ENCODE measurements at places on chromosomes 11 and 22.
A peak's percentile ranks its signal among the peaks of the same experiment; 100 is the strongest.

- DNase-seq: no peak
Observed at GRCh38 chr11:12232817-12233601, 122.6 kb downstream of the MICAL2 start.

GRCh38 chr11:65685981-65686380 lies 23.3 kb upstream of the RELA start:
- no peak for DNase-seq

DNA sequence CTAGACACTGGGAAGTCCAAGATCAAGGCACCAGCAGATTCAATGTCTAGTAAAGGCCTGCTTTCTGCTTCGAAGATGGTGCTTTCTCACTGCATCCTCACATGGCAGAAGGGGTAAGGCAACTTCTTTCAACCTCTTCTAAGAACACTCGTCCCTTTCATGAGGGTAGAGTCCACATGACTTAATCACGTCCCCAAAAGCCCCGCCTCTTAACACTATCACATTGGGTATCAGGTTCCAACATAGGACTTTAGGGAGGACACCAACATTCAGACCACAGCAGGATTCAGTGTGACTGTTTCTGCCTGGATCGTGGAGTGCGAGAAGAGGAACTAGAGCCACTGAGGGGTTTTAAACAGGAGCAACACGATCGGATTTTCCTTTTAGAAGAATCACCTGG lies 3.7 kb upstream of the TIRAP start:
- DNase-seq: no peak

- no peak for DNase-seq
Observed at GRCh38 chr11:64122411-64123410, 43.2 kb downstream of the MACROD1 start.

- DNase-seq: no peak
Observed at GRCh38 chr22:27386186-27386585, 415.4 kb downstream of the MN1 start.

- no peak for DNase-seq
Observed at GRCh38 chr11:82683029-82683428, 50.6 kb downstream of the FAM181B start.

DNA sequence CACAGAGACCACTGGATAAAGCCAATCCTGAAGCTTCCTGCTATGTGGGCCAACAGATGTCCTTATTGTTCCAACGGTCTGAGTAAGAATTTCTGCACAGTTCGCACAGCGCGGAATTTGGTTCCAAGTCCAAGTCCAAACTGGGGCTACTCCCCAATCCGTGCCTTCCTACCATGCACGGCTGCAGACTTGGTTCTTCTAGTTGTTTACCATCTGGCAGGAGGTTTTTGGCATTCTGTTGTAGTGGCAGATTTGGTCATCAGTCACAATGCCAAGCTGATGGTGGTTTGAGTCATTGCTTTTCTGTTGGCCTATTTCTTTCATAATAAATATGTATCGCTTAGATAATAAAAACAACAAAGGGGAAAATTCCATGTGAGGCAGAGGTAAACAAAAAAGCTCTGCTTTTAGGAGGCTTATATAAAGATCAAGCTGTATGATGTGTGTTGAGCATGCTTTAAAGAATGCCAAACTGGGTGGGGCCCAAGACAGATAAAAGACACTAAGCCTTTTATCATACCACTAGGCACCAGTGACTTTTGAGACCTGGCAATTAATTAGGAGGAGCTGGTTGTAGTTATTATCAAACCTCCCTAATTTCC lies 52.5 kb upstream of the SYN3 start:
- DNase-seq: no peak

- no peak for DNase-seq
Observed at GRCh38 chr11:66625041-66625751, 8.8 kb downstream of the RBM14 start.

GRCh38 chr22:43110927-43111623 lies 525 bp downstream of the BIK start:
- peak; percentile 83 for DNase-seq

- DNase-seq: no peak
Observed at GRCh38 chr11:13728076-13728475, 59.6 kb downstream of the FAR1 start.

DNA sequence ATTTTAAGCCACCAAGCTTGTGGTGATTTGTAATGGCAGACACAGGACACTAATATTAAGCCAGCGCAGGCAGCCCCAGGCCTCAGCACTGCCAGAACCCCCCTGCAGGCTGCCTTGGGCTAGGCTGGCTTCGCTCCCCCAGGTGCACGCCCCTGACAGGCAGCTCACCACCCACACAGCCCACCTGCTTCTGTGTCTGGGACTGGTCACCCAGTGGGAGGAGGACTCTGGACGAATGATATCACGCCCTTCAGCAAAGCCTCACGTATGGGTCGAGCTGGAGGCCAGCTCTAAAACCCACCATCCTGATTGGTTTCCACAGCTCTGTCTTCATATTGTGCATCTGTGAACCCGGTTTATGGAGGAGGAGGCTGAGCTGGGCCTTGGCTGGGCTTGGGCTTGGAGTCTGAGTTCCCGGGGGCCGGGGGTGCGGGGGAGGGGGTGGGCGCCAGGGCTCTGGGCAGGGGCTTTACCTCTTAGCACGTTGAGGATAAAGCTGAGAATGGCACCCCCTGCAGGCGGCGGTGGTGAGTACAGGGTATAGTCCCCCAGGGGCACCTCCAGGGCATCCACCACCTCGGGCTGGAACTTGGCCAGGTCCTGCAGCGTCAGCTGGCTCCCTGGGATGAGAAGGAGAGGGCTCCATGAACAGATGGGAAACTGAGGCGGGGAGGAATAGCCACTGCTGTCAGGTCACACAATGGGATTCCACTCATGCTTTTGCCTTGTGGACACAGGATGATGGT lies 13.8 kb downstream of the GGT5 start:
- peak; percentile 65 for DNase-seq
